ENCODE measurements at places on chromosomes 3 and 15.

GRCh38 chr3:71066849-71067261 is 516.7 kb downstream of the FOXP1 start:
- DNase-seq = peak; percentile 78

GRCh38 chr3:109882144-109882543 is 544.8 kb upstream of the DPPA4 start:
- no peak for DNase-seq

- DNase-seq = no peak
Observed at GRCh38 chr3:29153811-29154210, 127.1 kb upstream of the RBMS3 start.

DNA sequence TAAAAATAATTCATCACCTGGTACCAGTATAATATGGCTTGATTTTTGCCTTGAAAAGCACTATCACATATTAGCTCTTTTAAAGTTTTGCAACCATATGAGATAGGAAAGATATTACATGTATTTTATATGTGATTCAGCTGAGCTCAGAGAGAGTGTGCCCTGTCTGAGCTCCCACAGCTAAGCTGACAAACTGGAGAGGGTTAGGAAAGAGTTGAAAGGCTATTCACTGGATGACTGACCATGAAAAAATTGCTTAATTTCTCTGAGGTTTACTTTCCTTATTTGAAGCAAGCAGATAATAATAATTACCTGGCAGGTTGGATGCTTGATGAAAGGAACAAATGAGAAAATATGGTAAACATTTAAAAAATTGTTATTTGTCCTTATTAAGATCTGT is 97.4 kb upstream of the CCDC80 start:
- DNase-seq = no peak

GRCh38 chr15:84992157-84992944 is 10.7 kb downstream of the PDE8A start:
- no peak for DNase-seq

DNA sequence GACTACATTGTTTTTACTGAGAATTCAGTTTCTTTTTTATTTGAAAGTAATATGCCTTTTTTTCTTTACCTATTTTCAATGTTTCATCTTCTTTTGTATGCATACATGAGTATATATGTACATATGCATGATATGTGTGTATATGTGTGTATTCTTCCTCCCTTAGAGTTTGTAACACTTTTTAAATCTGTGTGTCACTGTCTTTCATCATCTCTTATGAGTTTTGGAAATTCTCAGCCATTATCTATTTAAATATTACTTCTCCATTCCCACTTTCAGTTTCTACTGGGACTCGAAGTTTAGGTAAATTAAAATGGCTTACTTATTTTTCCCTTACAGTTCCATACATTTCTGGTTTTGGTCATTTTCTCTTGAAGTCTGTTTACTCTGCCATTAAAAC is 754.1 kb downstream of the GRM7 start:
- no peak for DNase-seq

DNA sequence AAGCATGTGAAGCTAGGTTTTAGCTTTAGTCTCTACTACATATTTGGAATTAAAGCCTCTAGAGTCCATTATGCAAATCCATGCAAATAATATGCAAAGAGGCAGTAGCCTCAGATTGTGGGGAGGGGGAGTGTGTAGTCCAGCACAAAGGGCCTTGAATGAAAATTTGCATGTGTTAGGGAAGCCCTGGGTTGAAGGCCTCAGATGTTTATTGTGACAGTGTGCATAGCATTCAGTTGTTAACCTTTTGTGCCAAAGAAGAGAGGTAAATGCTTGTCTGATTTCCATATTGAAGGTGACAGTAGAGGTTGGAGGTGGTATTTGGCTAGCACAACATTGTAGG is 24.5 kb upstream of the BFSP2 start:
- DNase-seq = no peak

GRCh38 chr15:38389924-38390542 is 63.9 kb upstream of the FAM98B start:
- DNase-seq = peak; percentile 86

DNA sequence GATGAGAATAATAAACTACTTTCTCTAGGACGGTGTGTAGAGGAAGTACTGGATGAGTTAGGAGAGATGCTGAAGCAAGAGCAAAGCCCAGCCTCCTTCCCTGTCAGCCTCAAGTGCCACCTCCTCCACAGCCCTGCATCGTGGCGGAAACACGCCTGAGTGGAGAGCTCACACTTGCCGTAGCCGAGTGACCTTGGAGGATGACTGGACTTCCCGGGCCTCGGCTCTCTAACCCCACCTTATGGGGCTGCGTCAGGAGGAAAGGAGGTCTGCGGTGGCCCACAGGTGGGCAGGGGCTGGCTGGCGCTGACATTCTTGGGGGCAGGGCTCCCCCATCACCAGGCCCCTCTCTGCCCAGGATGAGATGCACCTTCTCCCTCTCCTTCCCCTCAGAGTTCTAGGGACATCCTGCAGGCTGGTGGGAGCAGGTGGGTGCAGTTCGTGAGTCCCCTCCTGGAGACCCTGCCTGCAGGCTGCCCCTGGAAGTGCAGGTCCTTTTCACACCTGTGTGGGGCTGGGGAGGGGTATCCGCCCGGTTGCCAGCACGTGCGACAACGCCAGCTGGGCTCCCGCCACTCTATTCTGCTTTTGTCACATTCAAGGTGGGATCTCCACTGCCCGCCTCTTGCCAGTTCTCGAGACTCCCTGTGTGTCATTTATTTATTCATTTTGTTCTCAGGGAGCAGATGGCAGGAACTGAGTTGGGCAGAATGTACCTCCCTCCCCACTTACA is 175.2 kb downstream of the MEGF11 start:
- peak; percentile 48 for DNase-seq

DNA sequence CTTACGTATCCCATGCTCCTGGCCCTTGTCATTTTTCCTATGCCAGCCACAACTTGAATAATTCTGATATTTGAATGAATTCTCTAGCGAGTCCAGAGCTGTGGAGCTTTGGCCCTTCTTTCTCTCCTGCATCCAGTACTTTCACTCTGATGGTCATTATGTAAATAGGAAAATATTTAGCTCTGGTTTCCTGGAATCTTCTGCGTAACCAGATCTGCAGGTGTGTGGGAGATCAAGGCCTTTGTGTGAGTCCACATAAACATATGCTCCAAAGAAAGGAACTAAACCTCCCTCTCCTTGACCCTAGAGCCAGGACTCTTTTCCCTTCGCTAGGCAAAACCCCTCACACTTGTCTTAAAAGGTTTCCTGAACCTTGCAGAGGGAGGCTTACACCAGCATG is 132.5 kb upstream of the THBS1 start:
- DNase-seq = no peak

GRCh38 chr3:85360742-85361387 is 402.1 kb downstream of the CADM2 start:
- peak; percentile 62 for DNase-seq

GRCh38 chr3:52405601-52406110 is 39.2 kb downstream of the SEMA3G start:
- no peak for DNase-seq

DNA sequence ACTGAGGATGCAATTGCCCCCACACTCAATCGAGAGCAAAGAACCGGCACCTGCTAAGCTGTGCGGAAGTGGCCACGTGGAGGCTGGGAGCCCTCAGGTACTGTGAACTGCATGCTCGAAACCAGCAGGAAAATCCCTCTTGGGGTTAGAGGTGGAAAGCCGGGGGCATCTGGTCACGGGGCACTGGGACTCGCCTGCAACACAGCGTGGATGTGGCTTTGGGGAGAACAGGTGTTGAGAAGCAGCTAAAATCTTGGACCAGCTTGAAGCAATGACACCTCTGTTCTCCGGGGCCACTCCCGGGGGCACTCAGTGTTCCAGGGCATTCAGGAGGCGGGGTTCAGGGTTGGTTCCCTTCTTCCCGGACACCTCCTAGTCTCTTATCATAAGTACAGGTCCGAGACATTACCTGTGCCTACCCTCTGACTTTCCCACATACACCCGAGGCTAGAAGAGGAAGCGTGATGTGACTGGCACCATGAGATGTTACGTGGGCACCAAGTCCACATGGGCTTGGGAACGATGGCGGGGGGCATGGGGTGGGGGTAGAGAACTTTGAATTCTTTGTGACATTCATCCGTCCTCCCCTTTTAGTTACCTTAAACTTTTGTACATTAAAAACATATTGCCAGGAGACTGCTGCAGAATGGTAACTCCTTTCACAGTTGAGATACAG is 172.0 kb downstream of the ADAMTS17 start:
- DNase-seq = no peak

DNA sequence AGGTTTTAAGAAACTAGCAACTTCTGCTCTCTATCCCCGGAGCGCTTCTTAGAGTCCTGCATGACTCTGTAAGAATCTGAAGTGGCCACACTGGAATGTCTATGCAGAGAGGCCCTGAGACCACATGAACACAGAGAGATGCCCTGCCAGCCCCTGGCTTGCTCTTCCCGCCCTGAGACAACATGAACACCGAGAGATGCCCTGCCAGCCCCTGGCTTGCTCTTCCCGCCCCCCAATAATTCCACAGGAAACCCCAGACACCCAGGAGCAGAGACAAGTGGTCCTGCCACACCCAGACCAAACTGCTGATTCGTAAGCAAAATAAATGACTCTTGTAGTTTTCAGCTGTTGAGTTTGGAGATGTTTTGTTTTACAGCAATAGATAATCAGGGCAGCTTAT is 166.1 kb downstream of the OSBPL10 start:
- DNase-seq = no peak

- no peak for DNase-seq
Observed at GRCh38 chr3:122000936-122001605, 21.0 kb downstream of the ILDR1 start.

- no peak for DNase-seq
Observed at GRCh38 chr15:39586387-39587095, 5.7 kb downstream of the THBS1 start.

- DNase-seq = no peak
Observed at GRCh38 chr3:119647843-119648575, 12.4 kb downstream of the POPDC2 start.

- no peak for DNase-seq
Observed at GRCh38 chr15:69253156-69253555, 45.6 kb upstream of the PAQR5 start.

- DNase-seq = no peak
Observed at GRCh38 chr15:33262306-33262705, 48.5 kb upstream of the RYR3 start.

DNA sequence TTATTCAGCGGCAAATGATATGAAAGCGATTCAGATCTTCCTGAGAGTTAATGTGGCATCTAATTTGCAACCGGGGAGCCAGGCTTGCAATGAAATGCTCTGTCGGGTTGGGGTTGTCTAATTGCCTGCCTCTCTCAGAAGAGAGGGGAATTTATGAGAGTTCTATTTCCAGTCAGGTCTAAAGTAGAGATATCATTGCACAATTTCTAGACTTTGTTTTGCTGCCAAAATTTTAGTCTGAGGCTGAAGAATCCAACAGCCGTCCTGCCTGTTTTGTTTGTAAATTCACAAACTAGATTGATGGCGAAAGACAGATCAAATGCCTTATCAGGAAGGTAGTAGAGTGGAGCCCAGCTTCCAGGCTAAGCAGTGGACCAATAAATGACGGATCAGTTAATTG is 610 bp downstream of the LIPC start:
- no peak for DNase-seq

DNA sequence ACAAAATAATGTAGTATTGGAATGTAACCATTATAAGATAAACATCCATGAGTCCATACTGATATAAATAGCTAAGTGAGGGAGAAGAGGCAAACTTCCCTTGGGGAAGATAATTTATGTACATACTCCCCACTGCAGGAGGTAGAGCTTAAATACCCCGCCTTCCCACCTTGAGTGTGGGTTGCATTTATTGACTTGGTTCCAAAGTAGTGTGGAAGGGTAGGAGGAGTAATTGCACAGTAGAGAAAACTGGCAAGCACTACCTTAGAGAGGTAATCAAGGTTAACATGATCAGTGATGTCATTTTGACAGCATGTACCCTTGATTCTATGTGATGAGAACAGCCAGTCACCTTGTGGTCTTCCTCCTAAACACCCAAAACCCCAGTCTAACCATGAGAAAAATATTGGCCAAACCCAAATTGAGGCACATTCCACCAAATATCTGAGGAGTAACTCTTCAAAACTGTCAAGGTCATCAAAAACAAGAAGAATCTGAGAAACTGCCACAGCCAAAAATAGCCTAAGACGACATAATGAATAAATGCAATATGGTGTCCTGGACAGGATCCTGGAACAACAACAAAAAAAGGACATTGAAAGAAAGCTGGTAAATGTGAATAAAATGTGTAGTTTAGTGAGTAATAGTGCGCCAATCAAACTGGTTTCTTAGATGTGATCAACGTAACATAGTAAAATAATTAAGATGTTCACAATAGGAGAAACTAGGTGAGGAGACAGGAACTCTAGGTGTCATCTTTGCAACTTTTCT is 774 bp upstream of the CNOT10 start:
- peak; percentile 64 for DNase-seq

DNA sequence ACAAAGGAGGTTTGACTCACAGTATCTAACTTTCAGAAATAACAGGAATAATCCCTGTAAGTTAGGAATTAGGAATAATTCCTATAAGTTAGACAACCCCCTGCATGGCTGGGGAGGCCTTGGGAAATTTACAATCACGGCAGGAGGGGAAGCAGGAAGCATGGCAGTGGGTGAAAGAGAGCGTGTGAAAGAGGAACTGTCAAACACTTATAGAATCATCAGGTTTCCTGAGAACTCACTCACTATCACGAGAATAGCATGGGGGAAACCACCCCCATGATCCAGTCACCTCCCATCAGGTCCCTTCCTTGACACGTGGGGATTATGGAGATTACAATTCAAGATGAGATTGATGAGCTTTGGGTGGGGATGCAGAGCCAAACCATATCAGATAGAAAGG is 385.5 kb downstream of the IL20RB start:
- no peak for DNase-seq

- peak; percentile 44 for DNase-seq
Observed at GRCh38 chr15:40243126-40243810, 4.4 kb downstream of the PAK6 start.
